ENCODE measurements at places on chromosomes 11 and 22. TPM values are rescaled to one million over a fixed set of nuclear protein-coding genes. Genes with fewer than 3 reads are reported as not detected.

GRCh38 chr22:44755956-44756361 lies 3.6 kb downstream of the ARHGAP8 start:
- peaks cover 12% of the 10 kb centered on the region for H3K4me1 ChIP-seq
- H3K27me3 ChIP-seq = no peaks in the 10 kb centered on the region
- peak; percentile 57 for DNase-seq

GRCh38 chr11:44004452-44005062 lies 43.2 kb upstream of the ACCSL start:
- no peaks in the 10 kb centered on the region for H3K27me3 ChIP-seq
- no peaks in the 10 kb centered on the region for H3K4me1 ChIP-seq
- no peak overlapping the region for H3K27ac ChIP-seq
- no peak for DNase-seq
- no peak overlapping the region for H3K4me3 ChIP-seq

DNA sequence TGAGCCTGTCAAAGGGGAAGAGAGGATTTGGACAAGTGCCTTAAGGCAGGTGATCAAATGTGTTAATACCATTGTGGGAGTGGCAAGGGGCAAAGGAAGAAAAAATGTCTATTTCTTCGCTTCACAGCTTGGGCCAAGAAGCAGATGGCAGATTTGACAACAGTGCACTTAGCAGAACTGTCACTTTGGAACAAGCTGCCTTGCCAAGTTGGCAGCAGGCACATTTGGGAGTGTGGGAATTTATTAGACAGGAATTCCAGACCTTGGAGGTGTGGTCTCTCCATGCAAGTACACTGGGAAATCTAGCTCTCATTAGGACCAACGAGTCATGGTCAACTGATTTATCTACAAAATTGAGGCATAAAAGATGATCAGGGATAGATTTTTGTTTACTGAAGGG lies 265.1 kb downstream of the NELL1 start:
- H3K4me3 ChIP-seq = no peak overlapping the region
- no peaks in the 10 kb centered on the region for H3K4me1 ChIP-seq
- no peak for DNase-seq
- no peak overlapping the region for H3K27ac ChIP-seq

DNA sequence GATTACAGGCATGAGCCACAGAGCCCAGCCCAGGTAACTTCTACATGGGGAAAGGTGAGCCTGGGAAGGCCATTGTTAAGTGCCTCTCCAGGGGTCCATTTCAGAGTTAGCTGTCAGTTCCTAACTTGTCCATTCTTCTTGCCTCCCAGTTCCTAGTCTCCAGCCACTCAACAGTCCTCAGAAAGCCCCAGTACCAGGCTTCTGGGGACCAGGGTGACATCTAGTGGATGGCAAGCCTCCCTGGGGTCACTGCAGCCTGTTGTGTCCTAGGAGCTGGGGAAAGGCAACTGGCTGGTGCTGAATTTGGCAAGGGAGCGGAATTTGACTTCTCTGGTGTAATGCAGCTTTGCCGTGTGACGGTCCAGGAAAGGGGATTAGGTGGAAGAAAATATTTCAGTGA lies 2.1 kb downstream of the LGALS12 start:
- H3K27me3 ChIP-seq = no peaks in the 10 kb centered on the region
- peaks cover 9% of the 10 kb centered on the region for H3K4me1 ChIP-seq
- no peak overlapping the region for H3K4me3 ChIP-seq
- no peak overlapping the region for H3K27ac ChIP-seq

DNA sequence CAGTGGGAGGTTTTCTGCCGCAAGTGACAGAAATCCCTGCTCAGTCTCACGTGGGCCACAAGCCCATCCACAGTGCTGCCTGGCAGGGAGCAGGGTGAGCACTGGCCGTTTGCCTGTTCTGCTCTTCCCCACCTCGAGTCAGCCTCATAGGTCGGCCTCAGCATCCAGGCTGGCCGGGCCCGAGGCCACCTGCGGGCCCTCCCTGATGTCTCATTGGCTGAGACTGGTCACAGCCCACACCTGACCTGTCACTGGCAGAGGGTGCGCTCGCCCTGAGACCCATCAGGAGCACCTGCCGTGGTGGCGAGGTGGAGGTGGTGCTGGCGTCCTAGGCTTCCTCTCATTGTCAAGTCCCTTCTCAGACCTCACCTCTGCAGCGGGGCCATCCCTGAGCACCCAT lies 72.1 kb downstream of the ELFN2 start:
- H3K27ac ChIP-seq = no peak overlapping the region
- no peaks in the 10 kb centered on the region for H3K27me3 ChIP-seq
- no peak overlapping the region for H3K4me3 ChIP-seq
- no peaks in the 10 kb centered on the region for H3K36me3 ChIP-seq

- H3K27ac ChIP-seq = no peak overlapping the region
- H3K4me1 ChIP-seq = no peaks in the 10 kb centered on the region
- DNase-seq = peak; percentile 62
- H3K36me3 ChIP-seq = no peaks in the 10 kb centered on the region
- H3K4me3 ChIP-seq = peak overlapping the region; percentile 77
Observed at GRCh38 chr11:68839911-68840641, 1.6 kb downstream of the CPT1A start.

DNA sequence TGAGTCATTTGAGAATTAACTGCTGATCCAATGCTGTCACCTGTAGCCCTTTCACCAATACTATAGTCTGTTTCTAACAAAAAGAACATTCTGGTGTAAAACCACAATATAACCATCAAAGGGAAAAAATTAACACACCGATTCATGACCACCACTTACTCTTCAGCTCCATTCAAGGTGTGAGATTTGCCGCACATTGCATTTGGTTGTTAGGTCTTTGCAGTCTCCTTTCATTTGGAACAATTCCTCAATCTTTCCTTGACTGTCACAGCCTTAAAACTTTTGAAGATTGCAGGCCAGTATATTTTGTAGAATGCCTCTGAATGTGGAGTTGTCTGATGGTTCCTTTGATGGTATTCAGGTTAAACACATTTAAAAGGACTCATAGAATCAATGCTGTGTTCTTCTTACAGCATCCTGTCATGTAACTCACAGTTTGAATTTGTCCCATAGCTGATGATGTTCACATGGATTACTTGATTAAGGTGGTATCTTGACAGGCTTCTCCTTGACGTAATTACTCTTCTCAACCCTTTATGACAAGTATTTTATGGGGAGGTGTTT lies 63.6 kb downstream of the TNRC6B start:
- peaks cover 4% of the 10 kb centered on the region for H3K4me1 ChIP-seq
- no peak overlapping the region for H3K4me3 ChIP-seq
- H3K27ac ChIP-seq = no peak overlapping the region
- no peaks in the 10 kb centered on the region for H3K36me3 ChIP-seq
- no peaks in the 10 kb centered on the region for H3K27me3 ChIP-seq

DNA sequence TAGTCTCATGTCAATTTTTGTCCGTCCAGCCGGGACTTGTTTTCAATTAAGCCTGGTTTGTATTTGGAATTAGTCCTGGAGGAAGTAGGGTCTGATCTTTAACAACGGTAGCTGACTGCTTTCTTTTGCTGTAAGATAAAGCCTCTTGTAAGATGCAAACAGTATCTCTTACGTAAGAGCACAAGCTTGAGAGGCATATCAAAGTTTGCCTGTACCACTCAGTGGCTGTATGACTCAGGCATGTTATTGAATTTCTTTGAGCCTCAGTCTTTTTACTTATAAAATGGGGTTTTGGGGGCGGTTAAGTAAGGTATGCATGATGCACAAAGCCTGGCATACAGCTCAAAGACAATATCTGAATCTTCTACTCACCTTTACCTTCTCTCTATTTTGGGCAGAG lies 198.4 kb upstream of the NARS2 start:
- H3K27ac ChIP-seq = no peak overlapping the region
- H3K4me3 ChIP-seq = no peak overlapping the region
- H3K4me1 ChIP-seq = no peaks in the 10 kb centered on the region
- no peaks in the 10 kb centered on the region for H3K36me3 ChIP-seq
- no peak for DNase-seq
- H3K27me3 ChIP-seq = no peaks in the 10 kb centered on the region

DNA sequence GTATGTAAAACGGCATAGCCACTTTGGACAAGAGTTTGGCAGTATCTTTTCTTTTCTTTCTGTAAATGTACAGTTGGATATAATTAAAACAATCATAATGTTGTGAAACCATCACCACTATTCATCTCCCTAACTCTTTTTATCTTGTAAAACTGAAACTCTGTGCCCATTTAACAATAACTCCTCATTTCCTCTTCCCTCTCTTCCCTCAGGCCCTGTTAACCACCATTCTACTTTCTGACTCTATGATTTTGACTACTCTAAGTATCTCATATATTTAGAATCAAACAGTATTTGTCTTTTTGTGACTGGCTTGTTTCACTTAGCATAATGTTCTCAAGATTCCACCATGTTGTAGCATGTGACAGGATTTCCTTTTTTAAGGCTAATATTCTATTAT lies 10.2 kb downstream of the SCUBE2 start:
- no peaks in the 10 kb centered on the region for H3K27me3 ChIP-seq
- H3K27ac ChIP-seq = no peak overlapping the region
- H3K36me3 ChIP-seq = no peaks in the 10 kb centered on the region
- H3K4me3 ChIP-seq = no peak overlapping the region

- H3K4me1 ChIP-seq = no peaks in the 10 kb centered on the region
- no peaks in the 10 kb centered on the region for H3K36me3 ChIP-seq
- H3K27me3 ChIP-seq = no peaks in the 10 kb centered on the region
- DNase-seq = no peak
- no peak overlapping the region for H3K4me3 ChIP-seq
- no peak overlapping the region for H3K27ac ChIP-seq
Observed at GRCh38 chr11:112465433-112466024, 204.9 kb upstream of the PLET1 start.

DNA sequence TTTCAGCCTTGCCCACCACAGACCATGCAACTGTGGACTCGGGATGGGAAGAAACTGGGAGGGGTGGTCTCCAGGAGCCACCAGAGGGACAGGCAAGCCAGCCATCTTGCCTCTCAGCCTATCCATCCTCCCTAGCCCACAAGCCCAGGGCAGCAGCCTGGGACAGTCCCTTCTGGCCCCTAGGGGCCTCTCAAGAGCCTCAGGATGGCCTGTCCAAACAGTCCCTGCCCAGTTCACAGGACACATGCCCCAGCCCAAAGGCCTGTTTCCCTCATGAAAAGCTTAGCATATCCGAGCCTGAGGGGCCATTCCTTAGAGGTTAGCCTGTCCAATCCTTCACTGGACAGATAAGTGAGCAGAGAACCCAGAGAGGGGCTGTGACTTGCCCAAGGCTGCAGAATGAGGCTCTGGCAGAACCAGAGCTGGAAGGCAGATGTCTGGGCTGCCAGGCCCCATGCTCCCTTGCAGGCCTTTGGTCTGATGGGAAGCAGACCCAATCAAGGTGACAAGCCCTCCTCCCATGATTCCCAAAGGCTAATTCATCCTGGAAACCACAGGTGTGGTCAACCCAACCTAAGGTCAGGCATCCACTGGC lies 28.2 kb downstream of the LRRC10B start:
- peaks cover 9% of the 10 kb centered on the region for H3K4me1 ChIP-seq
- no peak overlapping the region for H3K4me3 ChIP-seq
- no peak for DNase-seq
- H3K27ac ChIP-seq = no peak overlapping the region
- H3K36me3 ChIP-seq = peaks cover 4% of the 10 kb centered on the region

DNA sequence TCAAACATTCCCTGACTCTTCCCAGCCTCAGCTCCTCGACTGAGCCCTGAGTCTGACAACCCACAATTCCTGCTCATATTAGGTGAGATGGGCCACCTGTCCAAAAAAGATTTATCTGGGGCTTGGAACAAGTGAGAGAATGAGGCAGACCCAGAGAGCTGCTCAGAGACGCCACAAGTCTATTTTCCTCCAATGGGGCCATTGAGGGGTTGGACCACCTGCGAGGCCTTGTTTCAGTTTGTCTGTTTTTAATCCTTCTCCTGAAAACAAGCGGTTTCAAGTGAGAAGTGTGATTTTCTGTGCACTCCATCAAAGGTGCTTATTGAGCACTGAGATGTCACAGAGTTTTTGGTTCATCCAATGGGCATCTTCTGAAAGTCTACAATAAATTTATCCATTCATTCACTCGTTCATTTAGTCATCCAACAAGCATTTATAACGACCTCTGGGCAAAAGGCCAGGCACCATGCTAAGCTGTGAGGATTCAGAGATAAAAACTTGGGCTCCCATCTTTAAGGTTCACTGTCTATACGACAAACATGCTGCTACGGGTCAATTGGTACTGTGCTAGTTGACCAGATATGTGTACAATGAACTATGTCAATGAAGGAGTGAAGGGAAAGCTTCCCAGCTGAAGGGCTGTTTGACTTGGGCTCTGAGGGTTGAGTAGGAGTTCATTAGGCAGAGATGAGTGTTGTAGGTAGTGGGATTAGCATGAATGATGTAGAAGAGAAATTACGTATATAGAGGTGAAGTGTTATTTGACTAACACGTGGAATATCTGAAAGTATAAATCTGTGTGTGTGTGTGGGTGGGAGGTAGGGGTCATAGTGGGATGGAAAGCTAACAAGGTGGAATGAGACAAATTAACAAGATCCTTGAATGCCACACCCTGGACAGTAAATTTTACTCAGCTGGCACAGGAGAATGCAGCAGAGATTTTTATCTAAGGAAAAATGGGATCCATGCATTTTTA lies 168.9 kb downstream of the MIAT start:
- H3K4me1 ChIP-seq = no peaks in the 10 kb centered on the region
- no peaks in the 10 kb centered on the region for H3K36me3 ChIP-seq
- H3K4me3 ChIP-seq = no peak overlapping the region
- no peaks in the 10 kb centered on the region for H3K27me3 ChIP-seq
- no peak overlapping the region for H3K27ac ChIP-seq
- no peak for DNase-seq

SLCO2B1 gene
- not detected for total RNA-seq

UVRAG gene
- 15.0 TPM for total RNA-seq

SYT13 gene
- 6.0 TPM for total RNA-seq

OR5P2 gene
- not detected for total RNA-seq

OR5T2 gene
- total RNA-seq = not detected

Data from H9 (cell line).